K562 (cell line): ENCODE measurements at places on chromosomes 13 and 19. TPM values are rescaled to one million over a fixed set of nuclear protein-coding genes. Genes with fewer than 3 reads are reported as not detected.

Gene PTH2
- 0.60 and 1.3 TPM in 2 replicates for total RNA-seq

Gene TMPRSS9
- total RNA-seq = 0.11 TPM in 1 of 2 replicates, not detected in the other

Gene ANKLE1
- total RNA-seq = 6.2 and 6.7 TPM in 2 replicates

DNA sequence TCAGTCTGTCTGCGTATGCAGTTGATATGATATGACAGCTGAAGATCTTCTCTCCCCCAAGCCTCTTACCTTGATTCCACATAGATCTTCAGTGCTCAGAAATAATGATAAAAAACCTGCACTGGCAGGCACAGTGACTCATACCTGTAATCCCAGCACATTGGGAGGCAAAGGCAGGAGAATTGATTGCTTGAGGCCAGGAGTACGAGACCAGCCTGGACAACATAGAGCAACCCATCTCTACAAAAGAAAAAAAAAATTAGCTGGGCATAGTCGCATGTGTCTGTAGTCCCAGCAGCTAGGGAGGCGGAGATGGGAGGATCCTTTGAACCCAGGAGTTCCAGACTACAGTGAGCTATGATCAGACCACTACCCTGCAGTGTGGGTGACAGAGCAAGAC lies 551.0 kb upstream of the MIR17HG start:
- no peak for DNase-seq
- H3K4me3 ChIP-seq = no peak overlapping the region
- no peaks in the 10 kb centered on the region for H3K4me1 ChIP-seq

DNA sequence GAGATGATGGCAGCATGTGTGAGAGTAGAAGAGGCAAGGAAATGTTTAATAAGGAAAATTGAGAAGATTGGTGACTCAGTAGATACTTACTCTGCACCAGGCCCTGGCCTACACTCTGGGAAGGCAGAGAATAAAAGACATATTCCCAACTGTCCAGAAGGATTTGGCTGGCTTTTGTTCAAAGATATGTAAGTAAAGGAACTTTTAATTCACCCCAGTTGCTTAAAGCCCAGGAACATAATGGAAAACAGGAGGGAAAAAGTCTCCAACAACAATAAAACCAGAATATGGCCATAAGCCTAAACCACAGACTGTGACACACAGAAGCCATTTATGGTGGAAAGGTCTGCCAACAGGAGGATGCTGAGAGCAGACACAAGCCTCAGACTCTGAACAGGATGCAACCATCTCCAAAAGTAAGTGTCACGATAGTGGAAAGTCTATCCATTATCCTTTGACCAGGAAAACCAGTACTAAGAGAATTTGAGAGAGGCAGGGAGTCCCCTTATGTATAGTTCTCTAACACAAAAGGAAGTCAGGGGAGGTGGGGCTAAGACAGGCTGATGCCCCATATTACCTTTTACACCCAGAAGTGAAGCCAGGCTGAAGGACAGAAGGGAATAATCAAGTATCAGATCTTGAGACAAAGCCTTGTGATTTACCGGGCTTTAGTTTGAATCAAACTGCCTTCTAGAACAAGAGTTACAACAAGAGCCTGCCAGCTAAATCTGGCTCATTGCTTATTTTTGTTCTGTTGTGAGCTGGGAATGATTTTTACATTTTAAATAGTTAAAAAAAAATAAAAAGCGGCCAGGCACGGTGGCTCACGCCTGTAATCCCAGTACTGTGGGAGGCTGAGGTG lies 169.5 kb upstream of the STARD13 start:
- no peak for DNase-seq
- no peaks in the 10 kb centered on the region for H3K4me1 ChIP-seq
- no peak overlapping the region for H3K4me3 ChIP-seq

- peak overlapping the region; percentile 85 for H3K27ac ChIP-seq
- no peaks in the 10 kb centered on the region for H3K27me3 ChIP-seq
- peaks cover 29% of the 10 kb centered on the region for H3K36me3 ChIP-seq
- peak; percentile 77 for DNase-seq
- H3K4me3 ChIP-seq = peak overlapping the region; percentile 58
These were observed 661 bp upstream of the MIR17HG start for GRCh38 chr13:91346850-91347201.

DNA sequence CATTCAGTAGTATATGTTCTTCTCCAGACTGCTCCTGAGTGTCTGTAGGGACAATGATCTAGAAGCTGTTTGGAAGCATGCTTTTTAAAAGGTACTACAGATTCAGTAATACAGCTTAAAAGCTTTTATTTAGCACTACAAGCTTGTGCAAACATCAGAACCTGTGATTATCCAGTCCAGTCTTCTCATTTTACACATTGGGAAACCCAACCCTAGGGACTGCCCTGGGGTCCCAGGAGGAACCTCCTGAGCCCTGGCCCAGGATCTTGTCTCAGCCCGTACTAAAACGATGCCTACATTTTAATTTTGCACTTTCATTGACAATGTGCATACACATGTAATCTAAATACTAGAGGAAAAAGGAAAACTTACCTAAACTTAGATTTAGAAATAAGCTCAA lies 12.5 kb downstream of the DOCK9 start:
- H3K36me3 ChIP-seq = no peaks in the 10 kb centered on the region
- H3K4me3 ChIP-seq = no peak overlapping the region
- no peak overlapping the region for H3K27ac ChIP-seq
- H3K4me1 ChIP-seq = peaks cover 14% of the 10 kb centered on the region
- DNase-seq = no peak

GRCh38 chr19:31352782-31353651 lies 3.8 kb upstream of the TSHZ3 start:
- DNase-seq = no peak
- H3K4me1 ChIP-seq = no peaks in the 10 kb centered on the region
- H3K27ac ChIP-seq = no peak overlapping the region

DNA sequence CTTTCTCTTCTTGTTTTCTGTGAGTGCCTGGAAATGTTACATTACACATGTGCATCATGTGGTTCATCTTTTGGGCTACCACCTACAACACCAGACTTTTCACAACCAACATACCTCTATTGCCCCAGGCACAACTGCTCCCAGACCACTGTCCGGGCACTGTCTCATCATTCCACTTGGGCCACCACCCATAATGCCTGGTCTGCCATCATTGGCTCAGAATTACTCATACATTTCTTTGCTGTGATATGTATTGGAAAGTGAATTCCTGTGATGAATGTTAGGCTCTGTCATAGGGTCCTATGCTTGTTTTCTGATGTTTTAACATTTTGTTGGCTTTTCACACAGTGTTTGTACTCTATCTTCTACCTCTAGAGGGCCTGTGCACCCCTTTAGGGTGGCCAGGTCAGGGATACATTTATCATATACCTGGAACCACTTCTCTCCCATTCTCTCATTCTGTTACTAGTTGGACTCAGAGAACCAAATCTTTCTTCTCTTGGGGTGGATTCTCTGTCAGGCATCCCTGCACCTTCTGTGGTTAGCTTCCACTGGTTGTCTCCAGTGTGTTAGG lies 172.8 kb downstream of the NHLRC3 start:
- no peaks in the 10 kb centered on the region for H3K4me1 ChIP-seq
- no peaks in the 10 kb centered on the region for H3K27me3 ChIP-seq
- H3K27ac ChIP-seq = no peak overlapping the region
- H3K4me3 ChIP-seq = no peak overlapping the region
- H3K36me3 ChIP-seq = no peaks in the 10 kb centered on the region

GRCh38 chr19:7618771-7619510 lies 10.4 kb downstream of the XAB2 start:
- H3K4me3 ChIP-seq = no peak overlapping the region
- H3K4me1 ChIP-seq = peaks cover 2% of the 10 kb centered on the region; the same call in 2 of the 3 replicates
- no peak overlapping the region for H3K27ac ChIP-seq
- DNase-seq = no peak
- H3K36me3 ChIP-seq = peaks cover 47% of the 10 kb centered on the region; the same call in 2 of the 3 replicates

DNA sequence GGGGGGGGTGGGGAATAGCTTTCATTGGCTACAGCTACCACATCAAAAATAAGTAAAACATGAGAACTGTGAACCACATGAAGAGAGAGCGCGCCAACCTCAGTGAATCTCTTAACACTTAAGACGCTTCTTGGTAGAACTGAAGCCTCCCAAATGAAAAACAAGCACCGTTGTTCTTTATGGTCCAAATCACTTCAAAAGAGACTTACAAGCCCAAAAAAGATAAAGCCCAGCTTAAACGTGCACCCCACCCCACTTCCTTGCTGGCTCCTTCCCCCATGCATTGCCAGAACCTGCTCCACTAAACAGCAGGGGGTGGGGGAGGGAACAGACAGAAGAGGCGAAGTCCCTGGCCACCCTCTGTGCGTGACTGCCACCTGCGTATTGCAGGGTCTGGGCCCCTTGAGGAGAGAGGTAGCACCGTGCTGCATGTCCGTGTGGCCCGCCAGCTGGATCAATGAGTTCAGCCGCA lies 479.1 kb downstream of the FOXO1 start:
- no peak overlapping the region for H3K4me3 ChIP-seq
- H3K36me3 ChIP-seq = no peaks in the 10 kb centered on the region
- DNase-seq = no peak
- H3K27ac ChIP-seq = no peak overlapping the region
- H3K4me1 ChIP-seq = no peaks in the 10 kb centered on the region
- no peaks in the 10 kb centered on the region for H3K27me3 ChIP-seq

DNA sequence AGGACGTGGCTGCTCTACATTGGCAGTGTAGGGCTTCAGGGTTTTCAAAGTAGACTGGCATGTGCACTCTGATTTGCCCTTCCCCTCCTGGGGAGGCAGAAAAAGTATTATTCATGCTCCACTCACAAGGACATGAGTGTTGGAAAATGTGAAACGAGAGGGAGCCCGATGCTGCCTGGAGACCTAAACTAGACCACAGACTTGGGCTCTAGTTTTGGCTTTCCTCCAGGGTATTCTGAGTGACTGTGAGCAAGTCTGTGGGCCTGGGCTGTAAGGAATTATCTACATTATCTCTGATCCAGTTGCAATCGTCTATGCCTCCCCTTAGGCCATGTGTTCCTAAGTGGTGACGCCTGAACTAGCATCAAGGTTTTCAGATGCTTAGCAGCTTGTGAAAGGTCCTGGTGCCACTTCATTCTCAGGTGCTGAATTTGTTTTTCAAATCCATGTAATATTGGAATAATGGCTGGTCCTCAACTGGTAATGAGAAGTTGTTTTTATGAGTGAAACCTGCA lies 55.0 kb downstream of the MRPL57 start:
- no peak for DNase-seq
- no peak overlapping the region for H3K4me3 ChIP-seq
- peaks cover 25% of the 10 kb centered on the region for H3K27me3 ChIP-seq
- H3K4me1 ChIP-seq = no peaks in the 10 kb centered on the region

- no peaks in the 10 kb centered on the region for H3K27me3 ChIP-seq
- H3K4me1 ChIP-seq = no peaks in the 10 kb centered on the region
- H3K36me3 ChIP-seq = no peaks in the 10 kb centered on the region
- peak; percentile 2 for DNase-seq
- no peak overlapping the region for H3K4me3 ChIP-seq
These were observed 59.4 kb upstream of the TSHZ3 start for GRCh38 chr19:31408460-31409124.

GRCh38 chr19:55855160-55855559 lies 18.8 kb downstream of the NLRP4 start:
- no peaks in the 10 kb centered on the region for H3K4me1 ChIP-seq
- no peaks in the 10 kb centered on the region for H3K36me3 ChIP-seq
- H3K4me3 ChIP-seq = no peak overlapping the region
- no peak for DNase-seq
- H3K27ac ChIP-seq = no peak overlapping the region
- H3K27me3 ChIP-seq = peaks cover 26% of the 10 kb centered on the region

- H3K36me3 ChIP-seq = peaks cover 10% of the 10 kb centered on the region; the same call in 2 of the 3 replicates
- H3K27ac ChIP-seq = no peak overlapping the region
- DNase-seq = no peak
- no peaks in the 10 kb centered on the region for H3K4me1 ChIP-seq
- H3K4me3 ChIP-seq = no peak overlapping the region
These were observed 27.3 kb upstream of the ZNF254 start for GRCh38 chr19:24059563-24060295.

- DNase-seq = peak; percentile 38
- peaks cover 34% of the 10 kb centered on the region for H3K4me1 ChIP-seq
- H3K36me3 ChIP-seq = peaks cover 9% of the 10 kb centered on the region; the same call in 2 of the 3 replicates
- H3K4me3 ChIP-seq = no peak overlapping the region
These were observed 48.2 kb upstream of the GPI start for GRCh38 chr19:34316741-34317301.

DNA sequence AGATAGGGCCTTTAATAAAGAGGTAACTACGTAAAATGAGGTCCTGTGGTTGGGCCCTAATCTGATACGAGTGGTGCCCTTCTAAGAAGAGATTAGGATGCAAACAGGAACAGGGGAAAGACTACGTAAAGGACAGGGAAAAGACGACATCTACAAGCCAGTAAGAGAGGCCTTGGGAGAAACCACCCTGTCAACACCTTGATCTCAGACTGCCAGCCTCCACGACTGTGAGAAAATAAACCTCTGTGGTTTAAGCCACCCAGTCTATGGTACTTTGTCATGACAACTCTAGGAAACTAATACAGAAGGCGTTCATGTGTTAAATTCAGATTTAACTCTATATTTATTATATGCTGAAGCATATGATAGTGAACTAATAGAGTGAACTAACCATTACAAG lies 566.3 kb downstream of the UQCRFS1 start:
- H3K4me1 ChIP-seq = no peaks in the 10 kb centered on the region
- H3K27me3 ChIP-seq = no peaks in the 10 kb centered on the region
- H3K36me3 ChIP-seq = 0 out of 3 replicates have a peak, but pooled peaks cover 3% of the 10 kb centered on the region
- no peak for DNase-seq

- no peaks in the 10 kb centered on the region for H3K27me3 ChIP-seq
- peaks cover 81% of the 10 kb centered on the region for H3K36me3 ChIP-seq
- H3K4me3 ChIP-seq = no peak overlapping the region
- DNase-seq = peak; percentile 76
- H3K27ac ChIP-seq = no peak overlapping the region
These were observed 7.6 kb downstream of the EGLN2 start for GRCh38 chr19:40806423-40807146.

DNA sequence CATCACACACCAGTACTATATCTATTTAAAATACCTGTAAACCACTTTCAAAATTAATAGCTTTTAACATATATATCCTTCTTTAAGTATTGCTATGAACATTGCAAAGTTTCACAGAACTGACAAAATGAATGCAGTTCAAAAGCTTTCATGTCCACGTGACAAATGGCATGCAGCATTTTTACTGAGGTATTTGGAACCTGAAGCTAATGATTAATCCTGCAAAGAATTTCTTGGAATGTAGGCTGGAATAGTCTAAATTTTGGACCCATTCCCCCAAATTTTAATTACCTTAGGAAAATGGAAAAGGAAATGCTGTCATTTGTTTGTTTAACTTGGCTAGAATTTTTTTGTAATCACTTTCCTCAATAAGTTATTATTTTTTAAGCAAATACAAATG lies 423.8 kb upstream of the GPC6 start:
- DNase-seq = no peak
- H3K4me1 ChIP-seq = no peaks in the 10 kb centered on the region
- no peak overlapping the region for H3K27ac ChIP-seq

- H3K4me1 ChIP-seq = no peaks in the 10 kb centered on the region
- no peak overlapping the region for H3K4me3 ChIP-seq
- H3K27me3 ChIP-seq = no peaks in the 10 kb centered on the region
- no peak overlapping the region for H3K27ac ChIP-seq
- no peak for DNase-seq
These were observed 88.1 kb downstream of the TSC22D1 start for GRCh38 chr13:44487989-44488388.

- no peak overlapping the region for H3K4me3 ChIP-seq
- no peaks in the 10 kb centered on the region for H3K27me3 ChIP-seq
- no peak overlapping the region for H3K27ac ChIP-seq
These were observed 313.4 kb upstream of the TMTC4 start for GRCh38 chr13:100987948-100988347.
